CD8-positive, alpha-beta memory T cell (primary cell): ENCODE measurements at places on chromosomes 5 and 9. TPM values are rescaled to one million over a fixed set of nuclear protein-coding genes. Genes with fewer than 3 reads are reported as not detected.

The WDR5 gene
- total RNA-seq: 62.2 TPM

The SEC16A gene
- 78.0 TPM for total RNA-seq

The FBLL1 gene
- total RNA-seq: not detected

The RAB14 gene
- 81.7 TPM for total RNA-seq

The PHF24 gene
- total RNA-seq: 0.04 TPM

The ADGRD2 gene
- total RNA-seq: not detected

DNA sequence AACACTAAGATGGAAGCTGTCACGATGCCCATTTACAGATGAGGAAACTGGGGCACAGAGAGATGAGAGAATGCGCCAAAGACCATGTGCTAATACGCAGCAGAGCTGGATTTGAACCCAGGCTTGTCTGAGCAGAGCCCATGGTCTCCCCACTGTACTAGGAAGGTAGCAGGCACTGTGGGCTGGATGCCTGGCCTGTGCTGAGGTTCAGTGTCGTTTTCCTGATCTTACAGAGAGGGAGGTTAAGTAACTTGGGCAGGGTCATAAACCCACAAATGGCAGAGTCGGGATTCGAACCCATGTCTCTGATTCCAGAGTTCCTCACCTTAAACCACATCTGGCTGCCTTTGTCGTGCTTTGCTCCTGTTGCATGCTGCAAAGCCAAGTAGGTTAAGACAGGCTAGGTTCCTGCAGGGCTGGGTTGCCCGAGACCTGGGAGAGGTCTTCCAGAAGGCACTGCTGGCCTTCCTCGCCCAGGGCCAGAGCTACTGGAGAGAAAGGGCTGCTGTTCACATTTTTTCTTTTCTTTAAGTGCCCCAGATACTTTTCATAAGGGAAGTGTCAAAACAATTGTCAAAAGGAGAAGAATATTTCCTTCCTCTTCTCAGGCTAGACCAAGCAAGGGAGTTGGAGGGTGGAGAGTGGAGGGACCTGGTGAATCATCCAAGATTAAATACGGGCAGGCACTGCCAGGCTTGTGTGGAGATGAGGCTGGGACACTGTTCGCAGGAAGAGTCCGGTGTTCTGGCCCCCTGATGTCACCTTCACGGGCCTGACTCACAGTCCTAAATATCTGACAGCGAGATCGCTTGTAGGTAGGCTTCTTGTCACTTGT lies 3.2 kb downstream of the NEK6 start:
- no peak overlapping the region for H3K4me3 ChIP-seq
- no peak overlapping the region for H3K27ac ChIP-seq
- DNase-seq: no peak
- H3K4me1 ChIP-seq: peaks cover 21% of the 10 kb centered on the region

GRCh38 chr9:104927912-104928740 lies at the start of gene ABCA1:
Gene ABCA1, minus strand, starts transcription at chr9:104928155. Its CDS starts 24,476 bp downstream, at chr9:104903679.
- peaks cover 3% of the 10 kb centered on the region for H3K27me3 ChIP-seq
- H3K4me3 ChIP-seq: peak within 1 kb of the TSS; percentile 78
- H3K4me1 ChIP-seq: no peaks in the 10 kb centered on the region
- no peaks in the 10 kb centered on the region for H3K36me3 ChIP-seq
- peak; percentile 62 for DNase-seq

GRCh38 chr9:123425261-123425821 lies 69.3 kb downstream of the CRB2 start:
- DNase-seq: no peak
- H3K4me1 ChIP-seq: no peaks in the 10 kb centered on the region
- no peaks in the 10 kb centered on the region for H3K36me3 ChIP-seq
- H3K27me3 ChIP-seq: no peaks in the 10 kb centered on the region
- no peak overlapping the region for H3K4me3 ChIP-seq
- H3K27ac ChIP-seq: no peak overlapping the region

DNA sequence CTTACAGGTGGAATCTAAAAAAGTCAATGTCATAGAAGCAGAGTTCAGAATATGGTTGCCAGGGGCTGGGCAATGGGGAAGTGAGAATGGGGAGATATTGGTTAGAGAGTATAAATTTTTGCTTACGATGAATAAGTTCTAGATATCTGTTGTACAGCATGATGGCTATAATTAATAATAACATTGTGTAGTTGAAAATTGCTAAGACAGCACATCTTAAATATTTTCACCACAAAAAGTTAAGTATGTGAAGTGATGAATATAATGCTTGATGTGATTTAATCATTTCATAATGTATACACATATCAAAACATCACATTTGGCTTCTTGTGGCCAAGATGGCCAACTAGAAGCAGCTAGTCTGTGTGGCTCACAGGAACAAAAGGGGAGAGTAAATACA lies 425.9 kb upstream of the ACO1 start:
- no peak for DNase-seq
- H3K36me3 ChIP-seq: no peaks in the 10 kb centered on the region
- no peak overlapping the region for H3K4me3 ChIP-seq
- H3K4me1 ChIP-seq: no peaks in the 10 kb centered on the region
- H3K27me3 ChIP-seq: no peaks in the 10 kb centered on the region
- H3K27ac ChIP-seq: no peak overlapping the region

DNA sequence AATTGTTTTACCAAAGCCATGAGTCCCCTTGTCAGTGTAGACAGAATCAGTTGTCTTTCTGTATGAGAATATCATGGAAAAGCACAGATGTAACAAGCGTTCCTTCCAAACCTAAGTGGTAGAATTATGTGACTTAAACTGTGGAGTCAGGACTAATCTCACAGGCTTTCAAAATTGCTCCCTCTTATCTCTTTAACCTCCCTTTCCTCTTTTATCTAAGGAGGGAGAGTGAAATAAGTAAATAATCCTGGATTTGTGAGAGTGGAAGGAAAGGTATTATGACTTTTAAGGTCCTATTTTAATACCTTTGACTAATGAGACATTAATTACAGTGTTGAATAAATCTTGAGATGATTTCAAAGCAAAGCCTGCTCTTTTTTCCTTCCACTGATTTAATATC lies 52.4 kb upstream of the LIFR start:
- no peaks in the 10 kb centered on the region for H3K4me1 ChIP-seq

- H3K27me3 ChIP-seq: no peaks in the 10 kb centered on the region
- no peak overlapping the region for H3K4me3 ChIP-seq
- H3K27ac ChIP-seq: no peak overlapping the region
- H3K36me3 ChIP-seq: no peaks in the 10 kb centered on the region
- H3K4me1 ChIP-seq: no peaks in the 10 kb centered on the region
- DNase-seq: no peak
Observed at GRCh38 chr5:52893105-52893504, 96.0 kb upstream of the ITGA2 start.

GRCh38 chr5:5371957-5372356 lies 50.5 kb upstream of the ICE1 start:
- no peak for DNase-seq
- no peaks in the 10 kb centered on the region for H3K27me3 ChIP-seq
- H3K4me1 ChIP-seq: no peaks in the 10 kb centered on the region
- H3K4me3 ChIP-seq: no peak overlapping the region
- no peak overlapping the region for H3K27ac ChIP-seq

DNA sequence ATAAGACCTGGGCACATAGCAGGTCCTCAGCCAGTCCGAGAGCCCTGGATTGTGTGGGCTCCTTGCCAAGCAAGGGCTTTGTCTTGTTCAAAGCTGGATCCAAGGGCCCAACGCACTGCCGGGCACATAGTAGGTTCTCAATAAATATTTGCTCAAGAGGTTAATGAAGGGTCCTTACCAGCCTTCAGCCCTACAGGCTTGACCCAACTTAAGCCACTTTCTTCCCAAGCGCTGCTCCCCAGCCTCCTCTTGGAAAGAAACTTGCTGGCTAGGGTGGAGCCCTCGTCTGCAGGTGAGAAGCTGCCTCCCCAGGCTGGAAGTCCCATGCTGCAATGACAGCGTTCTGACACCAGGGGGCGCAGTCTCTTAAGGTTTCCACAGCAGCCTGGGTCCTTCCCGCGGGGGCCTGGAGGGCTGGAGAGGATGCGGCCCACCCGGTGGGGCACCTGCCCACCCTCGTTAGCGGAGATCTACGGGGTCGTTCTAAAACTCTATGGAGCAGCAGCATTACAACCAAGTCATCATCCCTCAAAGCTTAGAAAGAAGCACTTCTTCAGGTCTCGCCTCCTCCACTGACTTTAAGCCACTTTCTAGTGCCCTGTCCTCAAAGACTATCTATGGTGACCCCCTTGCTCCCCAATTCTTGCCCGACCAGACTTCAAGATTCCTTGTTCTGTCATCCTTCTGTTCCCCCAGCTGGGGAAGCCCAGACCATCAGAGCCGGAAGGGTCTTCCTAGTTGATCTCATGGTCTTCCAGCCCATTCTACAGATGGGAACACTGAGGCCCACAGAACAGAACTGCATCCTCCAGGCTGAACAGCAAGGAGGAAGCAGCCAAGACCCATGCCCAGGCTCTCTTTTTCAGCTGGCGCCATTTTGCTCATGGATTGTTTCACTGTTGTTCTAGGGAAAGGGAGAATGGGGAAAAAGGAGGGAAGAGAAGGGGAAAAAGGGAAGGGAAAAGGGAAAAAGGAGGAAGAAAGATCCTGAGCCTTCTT lies 115.4 kb downstream of the LHX2 start:
- DNase-seq: peak; percentile 81
- no peak overlapping the region for H3K4me3 ChIP-seq
- no peaks in the 10 kb centered on the region for H3K27me3 ChIP-seq
- no peak overlapping the region for H3K27ac ChIP-seq
- no peaks in the 10 kb centered on the region for H3K36me3 ChIP-seq
